IMR-90 (cell line): ENCODE measurements at places on chromosomes 16 and 17. TPM values are rescaled to one million over a fixed set of nuclear protein-coding genes. Genes with fewer than 3 reads are reported as not detected.

Gene NUP93
- polyA plus RNA-seq, result 54.6 and 55.3 TPM in 2 replicates

GRCh38 chr17:6374761-6375312, 60.1 kb downstream of the AIPL1 start:
- no peaks in the 10 kb centered on the region for H3K4me1 ChIP-seq
- H3K27ac ChIP-seq, result no peak overlapping the region
- H3K27me3 ChIP-seq, result peaks cover 3% of the 10 kb centered on the region
- DNase-seq, result peak; percentile 61

GRCh38 chr17:77320044-77320440, 179.3 kb downstream of the SEC14L1 start:
- no peaks in the 10 kb centered on the region for H3K27me3 ChIP-seq
- peak; percentile 63 for DNase-seq
- peak overlapping the region; percentile 36 for H3K4me3 ChIP-seq
- no peaks in the 10 kb centered on the region for H3K36me3 ChIP-seq
- H3K27ac ChIP-seq, result peak overlapping the region; percentile 96

DNA sequence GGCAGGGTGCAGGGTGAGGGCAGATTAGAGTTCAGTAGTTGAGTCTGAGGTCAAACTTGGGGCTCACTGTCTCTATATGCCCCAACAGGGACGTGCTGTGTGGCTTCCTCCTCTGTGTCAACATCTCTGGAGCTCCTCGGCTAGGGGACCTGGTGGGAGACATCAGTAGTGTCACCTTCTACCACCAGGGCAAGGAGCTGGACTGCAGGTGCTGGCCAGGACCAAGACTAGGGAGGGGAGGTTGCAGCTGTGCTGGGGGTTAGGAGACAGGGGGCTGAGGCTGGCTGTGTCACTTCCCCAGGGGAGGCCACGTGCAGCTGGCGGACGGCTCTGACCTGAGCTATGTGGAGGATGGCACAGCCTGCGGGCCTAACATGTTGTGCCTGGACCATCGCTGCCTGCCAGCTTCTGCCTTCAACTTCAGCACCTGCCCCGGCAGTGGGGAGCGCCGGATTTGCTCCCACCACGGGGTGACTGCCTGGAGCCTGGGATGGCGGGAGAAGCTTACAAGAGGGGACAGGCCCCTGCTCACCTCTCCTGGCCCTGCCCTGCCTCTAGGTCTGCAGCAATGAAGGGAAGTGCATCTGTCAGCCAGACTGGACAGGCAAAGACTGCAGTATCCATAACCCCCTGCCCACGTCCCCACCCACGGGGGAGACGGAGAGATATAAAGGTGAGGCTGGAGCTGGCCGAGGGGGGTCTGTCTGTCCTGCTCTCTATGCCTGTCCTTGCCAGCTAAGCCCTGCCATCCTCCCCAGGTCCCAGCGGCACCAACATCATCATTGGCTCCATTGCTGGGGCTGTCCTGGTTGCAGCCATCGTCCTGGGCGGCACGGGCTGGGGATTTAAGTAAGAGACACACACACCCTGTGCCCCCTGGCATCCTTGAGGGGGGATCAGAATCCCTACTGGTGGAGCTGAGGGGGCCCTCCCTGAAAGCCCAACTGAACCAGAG, 18.9 kb downstream of the ADAM11 start:
- peaks cover 8% of the 10 kb centered on the region for H3K27me3 ChIP-seq
- DNase-seq, result no peak
- H3K4me3 ChIP-seq, result no peak overlapping the region
- no peak overlapping the region for H3K27ac ChIP-seq

GRCh38 chr16:228151-228851, 948 bp downstream of the LUC7L start:
- H3K27me3 ChIP-seq, result no peaks in the 10 kb centered on the region
- peak; percentile 10 for DNase-seq
- no peaks in the 10 kb centered on the region for H3K4me1 ChIP-seq
- H3K4me3 ChIP-seq, result peak overlapping the region; percentile 87

DNA sequence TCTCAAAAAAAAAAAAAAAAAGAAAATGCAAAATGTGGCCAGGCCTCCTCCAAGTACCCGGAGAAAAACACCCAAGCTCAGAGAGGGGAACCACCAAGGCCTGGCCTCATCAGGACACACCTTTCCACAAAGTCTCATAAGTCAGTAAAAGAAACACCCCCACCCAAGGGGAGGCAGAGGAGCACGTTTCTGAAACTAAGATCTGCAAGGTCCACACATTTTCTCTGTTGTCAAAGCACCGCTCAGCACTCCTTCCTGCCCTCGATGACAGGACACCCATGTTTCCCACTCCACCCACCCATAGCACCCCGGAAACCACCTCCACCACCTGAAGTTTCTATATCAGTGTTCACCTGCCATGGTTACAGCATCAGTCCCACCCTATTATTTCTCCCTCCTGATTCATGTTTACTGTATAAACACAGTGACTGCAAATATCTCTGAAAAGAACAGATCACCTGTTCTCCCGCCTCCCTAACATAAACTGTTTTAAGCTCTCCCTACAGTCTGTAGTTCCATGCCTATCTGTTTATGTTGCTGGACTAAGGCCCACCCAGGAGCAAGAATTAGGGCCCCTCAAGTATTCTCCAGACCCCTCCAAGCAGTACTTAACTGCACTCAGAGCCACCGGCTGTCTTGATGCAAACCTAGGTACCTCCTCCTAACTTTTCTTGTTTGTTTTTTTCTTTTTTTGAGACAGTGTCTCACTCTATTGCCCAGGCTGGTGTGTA, 2.0 kb downstream of the CORO7 start:
- DNase-seq, result no peak
- H3K36me3 ChIP-seq, result peaks cover 7% of the 10 kb centered on the region
- H3K27ac ChIP-seq, result no peak overlapping the region
- no peaks in the 10 kb centered on the region for H3K27me3 ChIP-seq
- peaks cover 20% of the 10 kb centered on the region for H3K4me1 ChIP-seq

GRCh38 chr16:84754353-84754856, 54.6 kb downstream of the USP10 start:
- peak overlapping the region; percentile 23; the same call in 1 of the 2 replicates for H3K27ac ChIP-seq
- H3K36me3 ChIP-seq, result peaks cover 8% of the 10 kb centered on the region
- peak; percentile 93 for DNase-seq
